COLO829 (cell line): ENCODE measurements at places on chromosomes 3 and 15.
A peak's percentile ranks its signal among the peaks of the same experiment; 100 is the strongest.

- no peak for DNase-seq
These were observed 25.8 kb downstream of the C3orf33 start for GRCh38 chr3:155780291-155780690.

GRCh38 chr3:152448091-152448490 is 179.4 kb downstream of the MBNL1 start:
- no peak for DNase-seq

DNA sequence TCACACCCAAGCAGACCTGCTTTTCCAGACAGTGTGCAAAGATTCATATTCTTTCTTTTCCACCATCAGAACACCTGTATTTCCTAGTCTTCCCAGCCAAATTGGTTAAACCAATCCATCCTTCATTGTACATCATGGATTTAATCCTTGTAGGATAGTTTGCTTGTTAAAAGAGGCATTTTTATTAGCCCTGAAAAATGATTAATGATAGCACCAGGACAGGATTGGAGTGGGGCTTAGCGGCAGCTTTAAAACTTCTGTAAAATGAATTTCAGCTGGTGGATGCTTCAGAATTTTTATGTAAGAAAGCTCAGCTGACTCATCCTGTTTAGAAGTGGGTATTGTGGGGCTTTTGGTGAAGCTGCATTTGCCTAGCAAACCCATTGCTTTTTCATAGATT is 36.1 kb upstream of the ARHGEF26 start:
- DNase-seq, result no peak

- no peak for DNase-seq
These were observed 563.1 kb downstream of the GRM7 start for GRCh38 chr3:7423995-7424394.

DNA sequence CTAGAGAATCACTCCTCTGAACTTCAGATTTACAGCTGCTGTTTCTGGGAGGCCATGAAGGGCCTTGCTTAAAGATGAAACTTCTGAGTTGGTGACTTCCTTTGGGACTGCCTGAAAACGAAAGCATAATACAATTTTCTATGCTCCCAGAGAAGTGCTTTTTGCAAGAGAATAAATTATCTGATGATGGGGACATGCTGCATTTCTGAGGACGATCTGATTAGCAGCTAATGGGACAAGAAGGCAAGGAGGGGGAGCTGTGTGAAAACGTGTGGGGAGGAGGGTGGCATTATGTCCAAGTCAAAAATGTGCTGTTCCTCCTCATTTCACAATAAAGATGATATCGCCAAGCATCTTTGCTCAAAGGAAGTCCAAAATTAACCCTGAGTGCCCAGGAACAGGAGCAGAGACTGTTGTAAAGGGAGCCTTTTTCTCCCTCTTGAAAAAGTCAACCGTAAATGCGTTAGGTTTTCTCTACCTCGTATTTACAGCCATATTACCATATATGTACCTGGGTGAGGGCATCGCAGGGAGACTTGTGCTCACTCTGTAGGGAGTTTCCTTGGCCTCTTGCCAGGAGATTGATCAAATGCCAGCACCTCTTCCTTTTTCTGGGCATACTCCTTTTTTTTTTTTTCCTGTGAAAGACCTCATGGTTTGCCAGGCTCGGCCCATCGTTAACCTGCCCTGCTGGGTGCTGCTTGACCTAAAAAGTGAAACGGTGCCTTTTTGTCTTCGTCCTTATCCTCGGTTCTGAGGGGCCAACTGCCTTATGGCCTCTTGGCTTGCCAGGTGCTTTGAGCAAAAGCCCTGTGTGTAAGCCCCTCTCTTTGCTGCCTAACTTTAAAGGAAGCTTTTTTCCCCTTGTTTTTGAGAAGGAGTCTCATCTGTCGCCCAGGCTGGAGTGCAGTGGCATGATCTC is 11.5 kb downstream of the ITPR1 start:
- DNase-seq, result no peak

DNA sequence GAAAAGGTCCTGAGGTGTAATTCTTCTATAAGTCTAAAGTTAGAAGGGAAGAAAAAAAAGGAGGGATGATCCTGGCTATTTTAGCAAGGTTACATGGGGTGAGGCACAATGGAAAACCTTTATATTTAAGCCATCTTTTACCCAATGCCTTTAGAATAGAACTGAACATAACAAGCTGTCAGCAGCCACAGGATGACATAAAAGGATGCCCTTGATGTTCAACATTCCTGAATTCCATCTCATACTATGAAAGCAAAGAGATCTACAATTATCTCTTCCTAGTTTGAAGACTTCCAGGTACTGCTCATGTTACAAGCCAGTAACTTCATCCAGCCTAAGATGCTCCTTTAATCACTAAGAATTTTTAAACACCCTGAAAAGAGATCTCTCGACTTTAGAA is 26.9 kb downstream of the NEK10 start:
- no peak for DNase-seq

DNA sequence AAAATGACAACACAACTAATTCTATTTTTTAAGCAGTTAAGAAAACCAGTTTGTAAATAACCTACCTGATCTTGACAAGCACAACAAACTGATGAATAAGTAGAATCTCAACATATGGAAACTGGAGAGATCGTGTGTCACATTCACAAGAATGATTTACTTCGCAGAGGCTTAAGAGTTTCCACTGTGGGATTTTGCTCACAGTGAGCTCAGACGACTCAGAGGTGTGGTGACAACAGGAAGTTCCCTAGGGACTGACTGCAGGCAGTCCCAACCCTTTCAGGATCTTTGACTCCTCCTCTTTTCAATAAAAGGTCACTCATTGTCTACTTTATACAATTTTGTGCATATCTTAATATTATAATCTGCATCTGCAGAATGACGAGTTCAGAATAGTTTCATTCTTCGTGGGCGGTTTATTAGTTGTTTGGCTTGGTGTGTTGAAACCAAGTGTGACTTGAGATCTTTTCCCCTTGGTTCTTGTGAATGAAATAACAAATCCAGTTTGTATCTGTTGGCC is at the start of gene LIPH:
Gene LIPH (minus strand): TSS at position 231 of the 520 bp plus-strand sequence. CDS start 117 bp downstream, at position 114.
- no peak for DNase-seq

- no peak for DNase-seq
These were observed 33.2 kb upstream of the TSPAN3 start for GRCh38 chr15:77104155-77104554.

GRCh38 chr3:125382298-125382697 is 7.2 kb upstream of the ZNF148 start:
- no peak for DNase-seq

- no peak for DNase-seq
These were observed 154.7 kb downstream of the USP13 start for GRCh38 chr3:179807588-179807987.

- DNase-seq, result no peak
These were observed 605.0 kb upstream of the CBLB start for GRCh38 chr3:106473576-106474475.

DNA sequence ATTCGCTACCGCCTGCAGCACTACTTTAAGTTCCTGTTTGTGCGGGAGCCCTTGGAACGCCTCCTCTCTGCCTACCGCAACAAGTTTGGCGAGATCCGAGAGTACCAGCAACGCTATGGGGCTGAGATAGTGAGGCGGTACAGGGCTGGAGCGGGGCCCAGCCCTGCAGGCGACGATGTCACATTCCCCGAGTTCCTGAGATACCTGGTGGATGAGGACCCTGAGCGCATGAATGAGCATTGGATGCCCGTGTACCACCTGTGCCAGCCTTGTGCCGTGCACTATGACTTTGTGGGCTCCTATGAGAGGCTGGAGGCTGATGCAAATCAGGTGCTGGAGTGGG is 995 bp downstream of the CHST14 start:
- no peak for DNase-seq

DNA sequence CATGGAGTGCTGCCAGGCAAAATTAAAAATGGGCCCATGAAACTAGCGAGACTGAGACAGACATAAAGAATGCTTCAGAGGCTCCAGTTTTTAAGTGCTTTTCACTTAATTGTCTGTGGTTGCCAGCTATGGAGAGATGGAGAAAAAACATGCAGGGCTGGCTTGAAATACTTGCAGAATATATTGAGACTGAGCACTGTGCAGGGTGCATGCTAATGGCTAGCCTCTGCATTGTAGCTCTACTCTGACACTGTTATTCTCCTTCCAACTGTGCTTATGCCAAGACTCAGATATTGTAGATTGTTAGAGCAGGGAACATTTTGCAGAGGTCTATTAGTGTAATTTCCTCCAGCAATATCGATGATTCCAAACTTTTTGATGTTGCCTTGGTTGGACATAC is 735.0 kb downstream of the PDCD6IP start:
- no peak for DNase-seq

DNA sequence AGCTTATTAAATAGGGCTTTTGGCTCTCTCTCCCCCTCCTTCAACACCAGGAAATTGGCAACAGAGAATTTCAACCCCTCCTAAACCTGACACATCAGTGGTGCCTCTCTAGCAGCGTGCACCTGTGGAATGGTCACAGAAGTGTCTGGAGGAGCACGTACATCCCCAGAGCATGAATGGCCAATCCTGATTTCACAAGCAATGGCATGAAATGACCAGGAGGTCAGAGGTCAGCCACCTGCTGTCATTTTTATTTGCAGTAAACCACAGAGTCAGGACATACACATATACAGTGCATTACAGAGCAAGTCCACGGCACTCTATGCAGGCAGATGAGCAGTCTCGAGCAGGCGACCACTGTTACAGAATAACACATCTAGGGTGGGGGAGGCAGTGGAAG is 25.1 kb upstream of the ETV5 start:
- no peak for DNase-seq

GRCh38 chr3:14377838-14378169 is 24.6 kb upstream of the SLC6A6 start:
- DNase-seq, result no peak

GRCh38 chr3:49869525-49870126 is at the start of gene CAMKV:
Gene CAMKV, minus strand, starts transcription at chr3:49869906. Its CDS starts 7,518 bp downstream, at chr3:49862388.
- DNase-seq, result no peak

GRCh38 chr3:74897006-74897405 is 282.5 kb upstream of the CNTN3 start:
- DNase-seq, result peak; percentile 22

DNA sequence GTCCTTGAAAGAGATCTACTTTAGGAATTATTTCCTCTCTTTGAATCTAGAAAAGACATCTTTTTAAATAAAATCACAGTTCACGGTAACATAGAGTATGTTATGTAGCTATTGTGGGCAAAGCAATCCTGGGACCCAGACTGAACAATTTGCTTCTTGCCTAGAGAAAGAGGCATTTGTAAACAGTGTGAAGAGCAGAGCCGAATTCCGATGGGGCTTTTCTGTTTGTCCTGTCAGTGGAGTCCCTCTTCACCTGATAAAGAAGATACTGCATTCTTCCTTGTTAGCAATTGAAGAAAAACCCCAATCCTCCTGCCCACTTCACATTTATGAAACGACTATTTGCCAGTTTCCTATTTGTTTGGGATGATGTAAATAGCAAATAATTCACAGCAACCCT is 462.9 kb downstream of the WDR72 start:
- no peak for DNase-seq
